ENCODE measurements at places on chromosomes 2 and 18. TPM values are rescaled to one million over a fixed set of nuclear protein-coding genes. Genes with fewer than 3 reads are reported as not detected.

The ORC2 gene
- 51.5 TPM for total RNA-seq

The KCTD1 gene
- 29.5 TPM for total RNA-seq

The ACVR2A gene
- total RNA-seq: 11.9 TPM

The EGR4 gene
- total RNA-seq: 0.22 TPM

The COL5A2 gene
- total RNA-seq: 7.4 TPM

The RESP18 gene
- not detected for total RNA-seq

The FBXO41 gene
- 3.7 TPM for total RNA-seq

The LCT gene
- total RNA-seq: not detected

The SLC19A3 gene
- not detected for total RNA-seq

The PRSS56 gene
- total RNA-seq: not detected

The SERPINB3 gene
- 0.28 TPM for total RNA-seq

Data from MCF 10A (cell line).